ENCODE measurements at places on chromosomes 11 and 22.

DNA sequence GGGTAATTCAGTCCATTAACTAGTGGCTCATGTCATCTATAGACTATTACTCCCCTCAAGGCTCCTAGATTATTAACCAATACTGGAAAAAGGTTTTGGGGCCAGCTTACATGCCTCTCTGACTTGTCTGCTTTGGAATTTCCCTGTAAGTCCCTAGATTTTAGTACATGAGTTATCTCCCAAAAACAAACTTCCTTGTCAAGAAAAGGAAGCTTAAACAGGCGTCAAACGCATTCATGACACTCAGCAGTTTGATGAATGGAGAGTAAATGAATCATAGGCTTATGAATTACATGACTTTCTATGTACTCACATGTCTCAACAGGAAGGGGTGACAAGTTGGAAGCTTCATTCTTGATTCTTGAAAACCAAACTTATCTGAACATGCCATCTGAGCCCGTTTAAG, 70.8 kb downstream of the BLID start:
- DNase-seq: no peak

- no peak for DNase-seq
These were observed 754.4 kb upstream of the RAG2 start for GRCh38 chr11:37352485-37352884.

GRCh38 chr11:111631024-111631665, 28.9 kb downstream of the SIK2 start:
- DNase-seq: no peak

DNA sequence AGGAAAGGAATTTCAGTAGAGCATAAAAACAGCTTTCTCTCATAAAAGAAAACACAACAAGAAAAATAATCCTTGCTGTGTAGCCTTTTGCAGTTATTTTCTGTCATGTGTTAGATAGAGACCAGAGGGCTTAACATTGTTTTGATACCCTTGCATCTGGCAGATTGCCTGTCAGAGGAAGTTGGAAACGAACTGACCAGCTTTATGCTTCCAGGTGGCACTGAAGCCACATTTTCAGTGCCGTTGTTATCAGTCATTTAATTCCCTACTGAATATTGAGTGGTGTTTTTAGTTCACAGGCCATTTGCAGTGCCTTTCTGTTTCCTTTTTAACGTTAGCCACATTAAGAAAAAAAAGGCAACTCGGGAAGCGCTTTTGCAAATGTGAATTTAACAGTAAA, 21.5 kb upstream of the RAG2 start:
- DNase-seq: no peak

- no peak for DNase-seq
These were observed 107.6 kb downstream of the TRPC6 start for GRCh38 chr11:101476191-101476590.

GRCh38 chr22:50339945-50340879, 2.9 kb upstream of the PPP6R2 start:
- DNase-seq: no peak

DNA sequence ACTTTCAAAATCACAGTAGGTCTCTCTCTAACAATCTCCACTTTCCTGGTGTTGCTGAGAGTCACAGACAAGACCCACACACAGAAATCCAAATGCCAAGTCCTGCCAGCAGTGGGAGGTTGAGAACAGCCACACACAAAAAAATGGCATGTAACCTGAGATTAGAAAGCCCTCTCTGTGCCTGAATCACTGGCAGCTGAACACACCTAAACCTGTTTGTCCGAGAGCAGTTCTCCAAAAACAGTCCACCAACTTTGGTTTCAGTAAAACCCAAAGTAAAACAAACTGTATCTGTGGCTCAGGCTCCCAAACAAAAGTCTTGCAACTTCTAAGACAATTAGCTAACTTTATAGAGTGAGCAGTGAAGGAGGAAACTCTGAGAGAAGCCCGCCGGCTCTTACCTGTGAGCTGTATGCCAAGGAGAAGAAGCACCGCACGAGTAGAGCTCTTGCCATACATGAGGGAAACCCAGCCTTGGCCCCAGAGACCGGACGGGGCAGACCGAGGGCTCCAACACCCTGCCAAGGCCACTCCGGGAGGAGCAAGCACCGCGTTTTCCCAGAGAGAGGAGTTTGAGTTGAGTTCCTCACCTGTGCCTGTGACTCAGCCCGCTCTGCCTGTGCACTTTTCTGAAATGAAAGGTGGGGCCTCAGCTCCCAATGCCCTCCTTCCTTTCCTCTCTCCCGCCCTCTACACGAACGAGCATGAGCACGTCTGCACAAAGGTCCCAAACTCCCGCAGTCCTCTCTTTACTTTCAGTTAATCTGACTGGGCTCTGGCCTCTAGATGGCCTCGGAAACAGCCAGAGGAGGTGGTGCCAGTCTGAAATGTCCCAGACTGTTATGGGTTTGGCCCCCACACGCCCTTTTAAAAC, at the start of gene MPZL2:
TSS of gene MPZL2 (minus strand) at position 603 of the 874 bp plus-strand sequence. CDS start at position 459, 144 bp downstream.
- DNase-seq: peak; percentile 73

- DNase-seq: no peak
These were observed 1.1 kb downstream of the MTMR2 start for GRCh38 chr11:95922536-95923438.

DNA sequence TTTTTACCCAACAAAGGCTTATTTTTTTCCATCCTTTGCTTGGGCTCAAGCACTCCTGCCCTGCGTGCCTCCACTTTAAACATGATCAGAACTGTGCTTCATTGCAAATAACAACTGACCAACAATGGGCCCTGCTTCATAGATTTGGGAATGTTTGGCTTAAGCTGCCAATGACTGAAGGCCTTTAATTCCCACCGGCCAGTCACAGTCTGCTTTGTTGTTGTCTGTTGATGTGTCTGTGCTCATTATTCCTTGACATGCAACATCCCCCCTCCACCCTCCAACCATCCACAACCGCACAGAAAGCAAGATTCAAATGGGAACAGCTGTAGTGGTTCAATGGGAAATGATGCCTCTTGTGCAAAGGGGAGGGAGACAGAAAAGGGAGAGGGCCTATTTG, 23.0 kb downstream of the PAX6 start:
- DNase-seq: no peak

Measured in Peyer's patch (tissue), 4 donors.